ENCODE measurements at places on chromosomes 13 and 19. TPM values are rescaled to one million over a fixed set of nuclear protein-coding genes. Genes with fewer than 3 reads are reported as not detected.

CYP2A7 gene
- total RNA-seq: not detected

CLDND2 gene
- 13.8 TPM for total RNA-seq

CEACAM6 gene
- not detected for total RNA-seq

SIGLECL1 gene
- total RNA-seq: not detected

NLRP12 gene
- not detected for total RNA-seq

SLC10A2 gene
- total RNA-seq: not detected

BABAM1 gene
- total RNA-seq: 122 TPM

CLPTM1 gene
- 72.7 TPM for total RNA-seq

RAD23A gene
- 196 TPM for total RNA-seq

WDR62 gene
- 22.5 TPM for total RNA-seq

Measured in activated T-helper 2 cell treated with anti-CD3 and anti-CD28 coated beads, Interferon-gamma antibody, Interleukin-2, Interleukin-4, amounts not matched to agents 10 μg/mL and 5 μg/mL and 100 μg/mL, durations not matched to agents 14 hours and 24 hours and 36 hours (primary cell).